AG09319 (cell line): ENCODE measurements at places on chromosomes 2 and 18.

DNA sequence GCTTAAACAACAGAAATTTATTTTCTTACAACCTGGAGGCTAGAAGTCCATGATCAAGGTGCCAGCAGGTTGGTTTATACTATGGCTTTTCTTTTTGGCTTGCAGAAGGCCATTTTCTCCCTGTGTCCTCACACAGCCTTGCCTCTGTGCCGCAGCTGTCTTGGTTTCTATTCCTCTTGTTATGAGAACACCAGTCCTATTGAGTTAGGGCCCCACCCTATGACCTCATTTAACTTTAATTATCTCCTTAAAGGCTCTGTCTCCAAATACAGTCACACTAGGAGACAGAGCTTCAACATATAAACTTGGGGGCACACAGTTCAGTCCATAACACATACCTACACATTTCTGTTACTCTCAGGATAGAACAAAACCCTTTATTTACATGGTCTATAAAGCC is 17.3 kb upstream of the RHOB start:
- DNase-seq, result no peak

DNA sequence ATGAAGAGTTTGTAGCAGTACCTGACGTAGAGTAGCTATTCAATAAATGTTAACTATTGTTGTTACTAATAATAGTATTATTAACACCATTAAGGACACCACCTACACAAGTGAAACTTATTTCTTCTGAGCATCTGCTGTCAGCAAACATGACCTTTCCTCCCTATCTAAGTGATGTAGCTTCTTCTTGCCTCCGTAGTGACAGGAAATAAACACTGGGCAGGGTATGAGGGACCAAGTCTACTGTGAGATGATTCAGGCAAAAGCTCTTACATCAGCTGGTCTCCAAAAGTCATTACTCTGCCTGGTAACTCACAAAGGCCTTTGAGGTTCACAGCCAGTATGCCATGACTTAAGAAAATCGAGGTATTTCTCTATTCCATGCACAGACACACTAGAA is 750.5 kb downstream of the CPS1 start:
- DNase-seq, result no peak

GRCh38 chr2:20617892-20618467 is 32.9 kb downstream of the HS1BP3 start:
- DNase-seq, result peak; percentile 99

GRCh38 chr2:66560683-66561082 is 125.8 kb downstream of the MEIS1 start:
- DNase-seq, result no peak

DNA sequence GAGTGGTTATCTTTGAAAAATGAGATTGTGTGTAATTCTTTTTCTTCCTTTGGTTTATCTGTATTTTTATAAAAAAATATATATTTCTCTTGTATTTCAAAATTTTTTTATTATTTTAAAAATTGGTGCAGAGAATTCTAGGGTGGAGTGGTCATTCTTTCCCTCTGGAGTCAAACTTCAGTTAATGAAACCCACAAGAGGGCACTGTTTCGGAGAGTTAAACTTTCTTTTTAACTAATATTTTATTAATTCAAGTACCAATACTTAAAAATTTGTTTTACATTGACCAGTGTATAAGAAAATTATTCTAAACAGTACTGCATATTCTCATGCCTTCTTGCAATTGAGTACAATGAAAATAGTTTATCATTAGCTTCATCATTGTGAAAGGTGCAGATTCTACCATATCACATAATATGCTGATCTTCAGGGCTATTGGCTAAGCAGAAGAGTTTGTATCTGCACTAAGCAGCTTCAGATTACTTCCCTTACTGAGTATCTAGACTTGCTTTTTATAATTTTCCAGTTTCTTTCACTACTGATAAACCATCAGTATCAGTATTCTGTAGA is 50.1 kb downstream of the HS1BP3 start:
- no peak for DNase-seq

DNA sequence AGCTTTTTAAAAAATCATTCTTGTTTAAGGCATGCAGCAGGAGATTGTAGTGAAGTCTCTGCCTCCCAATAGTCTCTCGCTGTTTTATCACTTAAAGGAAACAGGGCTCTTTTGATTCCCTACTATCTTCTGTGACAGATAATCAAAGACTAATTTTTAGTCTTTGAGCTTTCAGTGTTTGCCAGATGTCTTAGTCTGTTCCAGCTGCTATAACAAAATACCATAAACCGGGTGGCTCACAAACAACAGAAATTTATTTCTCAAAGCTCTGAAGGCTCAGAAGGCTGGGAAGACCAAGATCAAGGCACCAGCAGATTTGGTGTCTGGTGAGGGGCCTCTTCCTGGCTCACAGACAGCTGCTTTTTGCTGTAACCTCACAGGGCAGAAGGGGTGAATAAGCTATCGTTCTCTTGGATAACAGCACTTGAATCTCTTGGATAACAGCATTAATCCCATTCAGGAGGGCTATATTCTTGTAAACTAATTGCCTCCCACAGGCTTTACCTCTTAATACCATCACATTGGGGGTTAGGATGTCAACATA is 37.8 kb upstream of the STAT4 start:
- no peak for DNase-seq

DNA sequence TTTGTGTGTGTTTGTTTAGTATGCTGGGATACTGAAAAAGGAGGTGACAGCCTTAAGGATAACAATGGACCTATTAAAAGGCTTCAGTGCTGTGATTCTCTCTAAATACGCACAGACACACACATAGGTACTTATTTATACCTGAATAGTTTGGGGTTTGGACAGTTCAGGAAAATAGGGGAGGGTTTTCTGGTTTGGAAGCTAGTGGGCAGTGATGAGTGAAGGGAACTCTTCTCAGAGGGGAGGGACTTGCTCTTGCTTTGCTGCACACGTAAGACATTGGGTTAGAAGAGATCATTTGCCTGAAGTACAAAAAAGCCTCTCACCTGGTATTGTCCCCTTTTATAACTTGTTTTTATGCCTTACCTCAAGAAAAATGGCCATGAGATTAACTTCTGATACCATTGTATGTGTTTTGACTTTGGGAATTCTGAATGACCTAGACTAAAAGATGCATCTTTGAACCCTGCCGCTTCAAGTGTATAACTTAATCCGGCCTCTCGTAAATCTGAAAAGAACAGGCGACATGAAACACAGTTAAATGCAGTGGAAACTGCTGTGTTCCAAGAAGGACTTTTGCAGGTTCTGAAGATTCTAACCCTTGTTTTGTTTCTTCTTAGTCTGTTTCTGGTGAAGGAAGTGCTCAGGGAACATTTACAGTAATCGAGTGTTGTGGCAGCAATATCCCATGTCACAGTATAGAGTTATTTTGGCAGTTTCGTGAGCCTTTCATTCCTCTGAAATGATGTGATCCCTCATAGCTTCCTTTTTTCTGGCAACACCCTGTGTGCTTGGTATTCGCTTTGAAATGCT is 2.5 kb downstream of the CRIM1 start:
- no peak for DNase-seq

GRCh38 chr2:173347305-173348168 is 7.1 kb upstream of the CDCA7 start:
- no peak for DNase-seq

- no peak for DNase-seq
Observed at GRCh38 chr2:199258291-199258690, 199.4 kb downstream of the SATB2 start.

DNA sequence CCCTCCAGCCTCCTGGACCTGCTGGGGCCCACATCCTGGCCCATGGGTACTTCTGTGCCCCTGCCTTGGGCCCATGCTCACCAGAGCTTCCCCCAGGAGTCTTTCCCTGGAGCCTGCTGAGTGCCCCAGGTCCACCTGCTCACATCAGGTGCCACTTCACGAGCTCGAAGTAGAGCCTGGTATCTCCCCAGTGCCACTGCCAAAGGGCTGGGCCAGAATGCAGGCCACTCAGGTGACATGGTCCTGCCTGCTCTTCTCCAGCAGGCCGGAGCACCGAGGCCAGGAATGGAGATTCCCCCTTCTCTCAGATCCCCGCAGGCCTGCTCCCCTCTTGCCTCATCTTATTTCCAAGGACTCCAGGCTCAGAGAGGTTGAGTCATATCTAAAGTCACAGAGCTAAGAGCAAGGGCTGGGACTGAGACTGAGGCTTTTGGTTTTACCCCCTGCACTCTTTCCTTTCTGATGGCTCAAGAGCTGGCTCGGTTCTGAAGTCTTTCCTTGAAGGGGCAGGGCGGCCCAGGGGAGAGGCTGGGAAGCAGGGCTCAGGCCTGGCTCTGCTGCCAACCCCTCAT is 79.2 kb downstream of the HS1BP3 start:
- no peak for DNase-seq

GRCh38 chr2:41806286-41806685 is 241.5 kb upstream of the PKDCC start:
- no peak for DNase-seq

DNA sequence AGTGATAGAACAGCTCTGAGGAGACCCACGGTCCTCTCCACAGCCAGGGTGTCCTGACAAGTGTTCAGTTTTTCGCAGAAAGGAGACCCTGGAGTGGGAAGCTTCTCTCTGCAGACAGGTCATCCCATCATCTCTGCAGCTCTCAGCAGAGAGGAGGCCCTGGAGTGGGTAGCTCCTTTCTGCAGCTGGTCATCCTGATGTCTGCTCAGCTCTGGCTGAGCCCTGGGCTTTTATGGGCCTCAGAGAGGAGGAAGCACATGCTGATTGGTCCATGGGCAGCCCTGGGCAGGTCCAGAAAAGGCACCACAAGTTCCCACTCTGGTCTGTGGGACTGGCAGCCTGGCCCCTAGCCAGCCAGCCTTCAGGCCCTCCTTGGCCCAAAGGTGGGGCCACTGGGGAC is 72.3 kb upstream of the ST3GAL5 start:
- DNase-seq, result no peak

DNA sequence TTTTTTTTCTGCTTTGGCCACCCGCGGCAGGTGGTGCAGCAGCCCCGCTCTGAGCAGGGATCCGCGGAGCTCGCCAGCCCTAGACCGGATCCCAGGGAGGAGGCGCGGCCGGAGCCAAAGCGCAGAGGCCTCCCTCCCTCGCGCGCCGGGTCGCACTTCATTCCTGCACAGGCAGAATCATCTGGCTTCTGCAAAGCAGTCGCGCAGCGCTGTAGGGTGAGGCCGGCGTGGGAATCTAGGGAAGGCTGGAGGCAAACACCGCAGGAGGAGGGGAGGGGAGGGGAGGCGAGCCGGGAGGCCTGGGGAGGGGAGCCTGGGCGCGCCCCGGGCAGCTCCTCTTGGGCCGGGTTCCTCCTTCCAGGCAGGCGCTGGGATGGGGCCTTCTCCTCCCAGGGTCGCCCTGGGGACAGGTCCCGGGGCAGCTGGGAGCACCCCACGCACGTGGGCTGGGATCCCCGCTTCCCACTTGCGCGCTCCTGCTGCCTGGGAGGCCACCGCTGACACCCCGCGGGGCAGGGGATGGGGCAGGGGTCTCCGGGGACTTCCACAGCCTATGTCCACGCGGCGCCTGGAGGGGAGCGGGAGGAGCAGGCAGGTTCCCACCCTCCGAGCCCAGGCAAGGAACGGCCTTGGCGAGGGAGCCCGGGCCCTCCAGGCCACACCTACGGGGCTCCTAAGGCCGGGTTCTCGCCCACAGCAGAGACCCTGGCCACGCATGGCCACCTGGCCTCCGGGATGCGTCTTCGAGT is 45.0 kb downstream of the MBP start:
- no peak for DNase-seq

GRCh38 chr2:26605999-26606846 is 34.9 kb downstream of the CIB4 start:
- no peak for DNase-seq

- no peak for DNase-seq
Observed at GRCh38 chr18:22412176-22412911, 5.4 kb downstream of the CTAGE1 start.

GRCh38 chr2:18167871-18168270 is 289.4 kb downstream of the KCNS3 start:
- no peak for DNase-seq

DNA sequence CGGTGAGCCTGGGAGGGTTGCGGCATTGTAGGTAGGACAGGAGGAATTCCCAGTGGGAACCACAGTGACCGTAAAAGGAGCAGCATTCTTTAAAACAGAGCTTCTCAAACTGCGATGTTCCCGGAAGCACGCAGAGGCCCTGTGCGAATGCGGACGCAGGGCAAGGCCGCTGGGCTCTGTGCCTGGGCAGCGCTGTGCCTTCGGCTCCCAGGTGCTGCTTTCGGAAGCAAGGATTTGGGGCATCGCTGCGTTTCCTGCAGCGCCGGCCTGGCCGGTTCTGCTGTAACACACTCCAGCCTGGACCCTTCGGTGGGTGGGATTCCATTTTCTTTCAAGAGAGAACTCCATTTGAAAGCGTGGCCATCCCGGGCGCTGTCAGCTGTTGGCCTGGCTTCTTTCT is 118.6 kb downstream of the PTGR3 start:
- DNase-seq, result no peak

GRCh38 chr18:58785171-58785805 is 79.4 kb upstream of the ZNF532 start:
- DNase-seq, result no peak

DNA sequence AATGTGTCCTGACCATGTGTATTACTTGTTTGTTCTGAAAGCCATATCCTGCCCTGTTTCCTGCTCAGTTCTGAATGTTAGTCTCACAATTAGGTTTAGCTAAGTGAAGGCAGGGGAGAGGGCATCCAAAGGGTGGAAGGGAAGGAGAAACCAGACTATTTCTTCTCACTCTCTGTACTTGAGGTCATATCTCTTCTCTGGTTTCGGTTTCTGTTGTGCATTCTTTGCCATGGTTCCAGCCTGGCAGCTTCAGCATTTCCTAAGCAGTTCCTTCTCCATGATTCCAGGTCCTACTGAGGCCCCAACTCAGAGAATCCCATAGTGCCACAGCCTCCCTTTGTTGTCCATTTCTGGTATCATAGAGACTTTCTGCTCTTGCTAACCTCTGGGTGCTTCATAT is 40.3 kb upstream of the HNMT start:
- DNase-seq, result no peak

DNA sequence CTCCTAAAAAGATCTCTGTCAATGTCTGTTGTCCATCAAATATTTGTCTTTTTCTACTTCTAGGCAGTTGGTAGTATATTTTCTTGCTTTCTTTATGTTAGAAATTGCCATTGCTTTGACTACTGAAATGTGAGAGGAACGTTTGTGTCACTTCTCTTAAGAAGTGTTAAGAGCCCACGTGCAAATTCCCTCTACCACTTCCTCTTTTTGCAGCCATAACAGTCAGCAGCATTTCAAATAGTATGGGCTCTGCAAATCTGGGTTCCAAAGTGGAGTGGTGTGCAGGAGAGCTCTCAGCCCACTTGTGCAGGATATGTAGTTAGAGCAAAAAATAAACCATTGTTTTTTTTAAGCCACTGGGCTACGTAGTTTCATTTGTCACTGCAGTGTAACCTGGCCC is 314.0 kb downstream of the MEIS1 start:
- DNase-seq, result no peak

DNA sequence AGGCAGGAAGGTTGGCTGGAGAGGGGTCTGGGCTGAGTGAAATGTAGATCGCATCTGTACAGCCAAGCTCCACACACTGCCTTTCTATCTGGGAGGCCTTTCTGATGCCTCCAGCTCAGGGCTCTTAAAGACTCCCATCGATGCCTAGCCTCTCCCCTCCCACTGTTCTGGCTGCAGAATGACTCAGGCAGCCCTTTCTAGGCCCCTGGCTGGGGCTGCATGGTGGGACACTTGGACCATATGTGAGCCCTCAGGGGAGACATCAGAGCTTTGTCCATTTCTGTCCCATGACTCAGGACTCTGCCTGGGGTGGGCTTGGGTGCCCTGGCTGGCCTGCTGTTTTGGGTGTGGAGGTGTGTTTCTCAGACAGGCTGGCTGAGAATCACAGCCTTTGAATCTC is 101.3 kb downstream of the CELF4 start:
- no peak for DNase-seq
